ENCODE measurements at places on chromosomes 7 and 10. TPM values are rescaled to one million over a fixed set of nuclear protein-coding genes. Genes with fewer than 3 reads are reported as not detected.

GRCh38 chr10:101158459-101159058 lies 27.5 kb downstream of the TLX1 start:
- no peak for DNase-seq
- no peak overlapping the region for H3K27ac ChIP-seq
- peaks cover 7% of the 10 kb centered on the region for H3K4me1 ChIP-seq
- no peak overlapping the region for H3K4me3 ChIP-seq
- no peaks in the 10 kb centered on the region for H3K36me3 ChIP-seq

GRCh38 chr10:103761075-103761920 lies 94.1 kb downstream of the SH3PXD2A start:
- no peak overlapping the region for H3K4me3 ChIP-seq
- H3K27ac ChIP-seq = no peak overlapping the region
- H3K36me3 ChIP-seq = no peaks in the 10 kb centered on the region
- no peak for DNase-seq

- H3K27ac ChIP-seq = no peak overlapping the region
- H3K4me1 ChIP-seq = no peaks in the 10 kb centered on the region
- peaks cover 8% of the 10 kb centered on the region for H3K27me3 ChIP-seq
- no peak overlapping the region for H3K4me3 ChIP-seq
- no peak for DNase-seq
- no peaks in the 10 kb centered on the region for H3K36me3 ChIP-seq
These were observed 57.5 kb downstream of the ICA1 start for GRCh38 chr7:8204339-8205030.

Gene CNOT4
- 27.7 TPM for total RNA-seq
